ENCODE measurements at places on chromosomes 16 and 17.

DNA sequence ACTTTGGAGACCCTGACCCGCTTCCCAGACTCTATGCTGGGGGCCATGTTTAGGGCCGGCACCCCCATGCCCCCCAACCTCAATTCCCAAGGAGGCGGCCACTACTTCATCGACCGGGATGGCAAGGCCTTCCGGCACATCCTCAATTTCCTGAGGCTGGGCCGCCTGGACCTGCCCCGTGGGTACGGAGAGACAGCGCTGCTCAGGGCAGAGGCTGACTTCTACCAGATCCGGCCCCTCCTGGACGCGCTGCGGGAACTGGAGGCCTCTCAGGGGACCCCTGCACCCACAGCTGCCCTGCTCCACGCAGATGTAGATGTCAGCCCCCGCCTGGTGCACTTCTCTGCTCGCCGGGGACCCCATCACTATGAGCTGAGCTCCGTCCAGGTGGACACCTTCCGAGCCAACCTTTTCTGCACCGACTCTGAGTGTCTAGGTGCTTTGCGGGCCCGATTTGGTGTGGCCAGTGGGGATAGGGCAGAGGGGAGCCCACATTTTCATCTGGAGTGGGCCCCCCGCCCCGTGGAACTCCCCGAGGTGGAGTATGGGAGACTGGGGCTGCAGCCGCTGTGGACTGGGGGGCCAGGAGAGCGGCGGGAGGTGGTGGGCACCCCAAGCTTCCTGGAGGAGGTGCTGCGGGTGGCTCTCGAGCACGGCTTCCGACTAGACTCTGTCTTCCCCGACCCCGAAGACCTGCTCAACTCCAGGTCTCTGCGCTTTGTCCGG lies 1.1 kb downstream of the KCTD11 start:
- no peak for DNase-seq

DNA sequence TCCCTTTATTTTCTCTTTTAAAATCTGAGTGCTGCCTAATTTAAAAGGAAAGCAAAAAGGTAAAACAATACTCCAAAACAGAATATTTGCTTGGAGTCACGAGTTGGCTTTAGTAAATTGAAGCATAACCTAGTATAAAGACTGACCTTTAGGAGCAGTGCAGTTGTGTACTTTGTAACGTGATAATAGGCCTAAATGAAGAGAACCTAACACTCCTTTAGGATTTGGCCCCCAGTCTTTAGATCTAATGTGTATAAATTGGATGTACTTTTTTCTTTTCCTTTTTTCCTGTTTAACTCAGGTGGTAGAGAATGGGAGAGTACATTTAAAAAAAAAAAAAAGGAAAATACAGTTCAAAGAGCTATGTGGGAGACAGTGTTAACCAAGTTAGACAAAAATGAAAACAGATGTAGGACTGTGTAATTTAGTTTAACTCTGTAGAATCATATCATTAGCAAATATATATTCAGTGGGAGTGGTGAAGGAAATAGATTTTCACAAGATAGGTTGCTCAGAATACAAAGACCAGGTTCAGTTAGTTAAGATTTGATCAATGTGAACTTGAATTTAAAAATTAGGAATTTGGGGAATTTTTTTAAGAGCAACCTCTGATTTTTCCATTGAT lies 16.8 kb downstream of the CPD start:
- no peak for DNase-seq

DNA sequence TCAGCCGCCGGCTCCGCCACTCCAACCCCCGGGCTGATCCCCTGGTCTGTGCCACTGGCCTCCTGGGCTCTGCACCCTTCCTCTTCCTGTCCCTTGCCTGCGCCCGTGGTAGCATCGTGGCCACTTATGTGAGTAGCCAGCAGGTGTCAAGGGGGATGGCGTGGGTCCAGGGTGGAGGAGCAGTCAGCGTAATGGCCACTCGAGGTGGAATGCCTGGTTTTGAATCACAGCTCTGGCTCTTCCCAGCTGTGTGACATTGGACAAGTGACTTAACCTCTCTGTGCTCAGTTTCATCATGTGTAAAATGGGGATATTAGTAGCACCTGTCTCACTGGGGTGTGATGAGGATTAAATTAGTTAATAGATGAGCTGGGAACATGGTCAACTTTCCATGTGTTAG lies 2.4 kb upstream of the LAT start:
- no peak for DNase-seq

DNA sequence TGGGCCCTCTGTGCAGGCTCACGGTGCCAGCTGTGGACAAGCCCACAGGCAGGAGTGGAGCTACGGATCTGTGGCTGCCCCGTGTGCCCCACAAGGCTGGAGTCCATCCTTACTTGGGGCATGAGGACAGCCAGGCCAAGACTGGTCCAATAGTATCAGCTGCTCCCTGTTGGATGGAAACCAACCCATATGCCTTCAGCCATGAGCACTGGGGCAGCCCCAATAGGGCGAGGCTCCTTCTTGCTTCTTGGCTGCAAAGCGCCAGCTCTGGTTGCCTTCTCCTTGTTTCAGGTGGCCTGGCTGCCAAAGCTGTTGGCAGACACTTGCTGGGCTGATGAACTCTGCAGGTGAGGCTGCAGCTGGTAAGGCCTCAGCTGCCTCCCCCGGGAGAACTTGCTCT lies 188.0 kb downstream of the ENGASE start:
- DNase-seq: no peak

All from EH (cell line).